Coronary artery (tissue), 2 donors: ENCODE measurements at places on chromosomes 3 and 15.

DNA sequence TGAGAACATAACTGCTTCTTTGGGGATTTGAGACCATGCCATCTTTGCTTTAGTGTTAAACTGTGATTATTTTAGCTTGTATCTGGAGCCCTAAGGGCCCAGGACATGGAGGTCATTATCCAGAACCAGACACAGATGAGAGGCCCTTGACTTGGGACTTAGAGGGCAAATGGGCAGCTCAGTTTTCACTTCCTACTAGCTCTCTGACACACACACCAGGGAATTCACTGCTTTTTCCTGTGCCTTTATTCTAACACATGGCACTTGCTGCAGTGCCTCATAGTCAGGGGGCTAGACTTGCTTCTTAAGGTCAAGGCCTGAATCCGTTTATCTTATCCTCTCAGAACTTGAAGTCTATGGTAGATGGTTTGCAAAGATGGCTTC, 33.3 kb downstream of the AMOTL2 start:
- no peak for DNase-seq

DNA sequence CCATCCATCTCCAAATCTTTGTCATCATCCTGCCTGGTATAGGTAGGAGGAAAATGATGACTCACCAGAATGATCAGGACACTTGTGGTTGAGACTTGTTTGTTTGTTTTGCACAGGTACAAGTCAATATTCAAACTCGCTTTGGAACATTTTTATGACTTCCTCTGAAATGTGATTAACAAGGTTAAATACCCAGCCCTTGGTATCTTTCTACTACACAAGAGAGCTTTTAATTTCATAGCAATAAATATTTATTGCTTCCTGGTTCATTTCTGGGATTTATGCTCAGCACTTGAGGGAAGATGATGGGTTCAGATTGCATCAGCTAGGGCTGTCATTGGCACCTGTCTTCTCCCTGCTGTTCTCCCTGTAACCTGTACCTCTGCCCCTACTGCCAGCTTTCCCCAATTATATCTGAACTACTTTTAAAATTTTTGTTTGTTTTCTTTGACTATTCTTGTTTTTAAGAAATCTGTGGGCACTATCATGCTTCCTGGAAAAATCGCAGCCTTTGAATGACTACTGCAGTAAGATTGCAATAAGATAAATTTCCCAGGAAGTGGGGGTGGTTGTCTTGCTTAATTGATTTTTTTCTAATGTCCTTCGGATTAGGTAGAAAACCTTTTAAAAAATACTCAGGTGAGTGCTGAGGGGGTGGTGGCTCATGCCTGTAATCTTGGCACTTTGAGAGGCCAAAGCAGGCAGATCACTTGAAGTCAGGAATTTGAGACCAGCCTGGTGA, 24.3 kb upstream of the GCNT3 start:
- no peak for DNase-seq

DNA sequence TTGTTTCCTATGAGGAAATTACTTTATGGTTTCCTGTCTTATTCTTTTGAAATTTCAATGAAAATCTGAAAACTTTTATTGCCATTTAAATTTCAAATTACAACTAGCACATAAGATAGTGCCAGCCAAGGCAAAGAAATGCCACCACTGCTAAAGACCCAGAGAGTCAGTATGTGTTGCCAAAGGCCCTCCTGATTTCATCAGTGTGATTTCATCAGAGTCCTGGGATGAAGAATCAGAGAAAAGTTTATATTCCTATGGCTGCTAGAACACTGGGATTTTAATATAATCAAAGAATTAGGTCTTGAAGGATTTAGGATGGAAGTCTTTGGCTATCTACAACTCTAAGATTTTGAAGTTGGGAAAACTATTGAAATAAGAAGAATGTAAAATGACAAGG, 434.2 kb upstream of the CCDC54 start:
- no peak for DNase-seq

- DNase-seq = no peak
Observed at GRCh38 chr3:106518516-106518915, 649.7 kb upstream of the CBLB start.

DNA sequence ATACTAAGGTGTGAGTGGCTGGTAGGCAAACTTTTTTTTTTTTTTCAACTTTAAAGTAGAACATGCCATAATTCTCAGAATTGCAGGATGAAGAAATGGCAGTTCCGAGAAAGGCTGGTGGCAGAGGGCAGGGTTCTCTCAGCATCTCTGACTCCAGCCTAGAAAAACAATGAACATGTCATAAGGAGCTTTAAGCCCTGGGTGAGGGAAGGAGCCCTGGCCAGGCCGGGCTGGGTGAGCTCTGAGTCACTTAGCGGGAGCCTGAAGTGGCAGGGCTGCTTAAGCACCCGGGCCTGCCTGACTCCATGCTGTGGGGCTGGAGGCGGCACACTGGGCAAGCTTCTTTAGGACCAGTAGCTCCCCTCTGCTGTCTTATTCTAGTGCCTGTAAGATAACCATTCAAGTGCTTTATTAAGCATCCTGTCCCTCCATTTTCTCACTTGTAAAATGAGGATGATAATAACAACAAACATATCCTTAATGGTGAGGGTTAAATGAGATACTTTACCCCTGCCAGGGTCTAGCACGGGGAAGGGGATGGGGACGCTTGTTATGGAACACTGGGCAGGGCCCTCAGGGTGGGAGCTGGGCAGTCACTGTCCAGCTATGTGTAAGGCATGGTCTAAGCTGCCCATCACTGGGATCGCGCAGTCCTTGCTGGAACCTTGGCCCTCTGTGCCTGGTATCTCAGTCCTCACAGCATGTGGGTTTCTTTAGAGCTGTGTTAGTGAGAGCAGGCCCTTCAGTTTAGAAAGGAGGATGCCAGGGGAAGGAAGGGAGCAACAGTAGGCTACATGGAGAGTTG, 18.4 kb downstream of the SMAD6 start:
- DNase-seq = peak; percentile 95

- DNase-seq = no peak
Observed at GRCh38 chr3:25903371-25904129, 113.7 kb downstream of the OXSM start.

DNA sequence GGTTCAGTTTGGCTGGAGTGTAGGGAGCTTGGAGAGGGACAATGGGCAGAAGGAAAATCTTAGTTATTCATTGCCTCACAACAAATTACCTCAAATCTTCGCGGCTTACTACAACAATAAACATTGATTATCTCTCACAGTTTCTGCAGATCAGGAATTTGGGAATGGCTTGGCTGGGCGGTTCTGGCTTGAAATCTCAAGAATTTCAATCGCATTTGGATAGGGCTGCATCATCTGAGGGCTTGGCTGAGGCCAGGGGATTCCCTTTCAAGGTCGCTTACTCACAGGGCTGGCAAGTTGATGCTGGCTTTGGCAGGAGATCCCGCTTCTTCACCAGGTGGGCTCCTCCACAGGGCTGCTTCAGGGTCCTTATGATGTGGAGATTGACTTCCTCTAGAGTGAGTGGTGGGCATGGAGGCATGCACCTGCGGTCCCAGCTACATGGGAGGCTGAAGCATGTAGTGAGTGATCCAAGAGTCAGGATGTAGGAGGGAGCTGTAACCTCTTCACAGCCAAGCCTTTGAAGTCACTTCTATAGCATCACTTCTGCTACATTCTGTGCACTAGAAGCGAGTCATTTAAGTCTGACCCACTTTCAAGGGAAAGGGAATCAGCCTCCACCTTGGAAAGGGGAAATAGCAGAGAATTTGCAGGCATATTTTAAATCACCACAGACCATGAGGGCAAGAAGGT, 63.1 kb downstream of the CDC25A start:
- DNase-seq = no peak

- no peak for DNase-seq
Observed at GRCh38 chr3:95297581-95297980, 1234.7 kb downstream of the NSUN3 start.

DNA sequence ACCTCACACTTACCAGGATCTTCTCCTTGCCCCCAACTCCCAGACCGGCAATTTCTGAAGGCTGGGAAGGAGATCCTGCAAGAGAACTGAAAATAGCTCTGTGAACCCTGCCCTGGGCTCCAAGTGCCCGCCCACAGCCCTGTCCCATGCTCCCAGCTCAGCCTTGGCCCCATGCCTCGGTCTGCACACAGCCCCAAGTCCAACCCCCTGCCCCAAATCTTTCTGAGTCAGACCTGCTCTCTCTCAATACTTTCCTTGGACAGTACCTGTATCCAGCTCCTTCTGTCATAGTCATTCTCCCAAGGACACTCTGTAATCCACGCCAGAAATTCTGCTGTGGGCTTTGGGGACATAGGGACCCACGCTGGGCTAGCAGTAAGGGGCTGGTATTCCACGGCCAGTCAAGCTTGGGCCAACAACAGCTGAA, 6.3 kb upstream of the SMAD3 start:
- no peak for DNase-seq

DNA sequence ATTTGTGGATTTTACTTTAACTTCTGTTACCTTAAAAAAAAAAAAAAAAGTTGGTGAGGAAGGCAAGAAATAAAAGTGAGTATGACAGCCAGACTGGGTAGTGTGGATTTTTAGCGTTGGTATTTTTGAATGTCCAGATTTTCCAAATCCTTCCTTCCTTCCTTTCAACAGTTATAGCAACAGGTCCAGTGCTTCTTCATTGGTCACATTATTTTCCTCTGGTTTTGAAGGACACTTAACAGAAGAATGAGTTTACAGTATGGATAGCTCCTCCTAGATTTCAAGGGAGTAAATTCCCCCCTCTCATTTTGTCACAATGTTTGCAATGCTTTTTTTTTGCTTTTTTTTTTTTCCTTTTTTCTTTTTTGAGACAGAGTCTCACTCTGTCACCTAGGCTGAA, 6.4 kb downstream of the MAPKBP1 start:
- DNase-seq = no peak

DNA sequence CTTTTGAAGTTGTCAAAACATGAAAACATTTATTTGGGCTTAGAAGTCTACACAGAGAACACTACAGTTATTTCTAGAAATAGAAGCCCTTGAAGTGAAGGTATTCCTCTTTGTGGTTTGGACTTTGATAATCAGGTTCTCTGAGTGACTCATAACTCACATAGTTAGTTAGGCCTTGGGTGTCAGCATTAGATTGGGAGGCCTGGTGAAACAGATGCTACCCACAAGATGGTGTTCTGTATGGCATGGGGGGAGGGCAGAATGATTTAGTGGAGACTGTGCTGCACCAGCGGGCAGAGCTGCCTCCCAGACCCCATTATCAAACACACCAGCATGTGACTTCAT, 108.9 kb upstream of the ETV5 start:
- no peak for DNase-seq

GRCh38 chr3:45942051-45942825, 1.0 kb upstream of the CXCR6 start:
- DNase-seq = no peak

DNA sequence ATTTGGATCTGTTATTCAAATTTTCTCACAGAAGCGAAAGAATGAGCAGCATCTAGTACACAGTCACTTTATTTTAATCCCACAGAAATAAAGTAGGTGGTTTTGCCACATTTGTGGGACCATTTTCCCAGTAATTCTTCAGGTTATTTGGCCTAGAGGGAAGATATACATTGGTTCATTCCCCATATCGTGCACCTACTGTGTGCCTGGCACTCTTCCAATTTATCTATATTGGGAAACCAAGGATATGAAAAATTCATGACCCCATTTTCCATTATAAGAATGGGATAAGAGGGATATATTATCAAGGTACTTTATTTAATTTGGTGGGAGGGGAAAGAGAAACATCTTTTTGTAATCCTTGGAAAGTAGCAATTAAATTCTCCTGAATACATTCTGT, 35.1 kb downstream of the TRIP4 start:
- DNase-seq = no peak
